ENCODE measurements at places on chromosomes 1 and 21.
A peak's percentile ranks its signal among the peaks of the same experiment; 100 is the strongest.

- peak; percentile 53 for DNase-seq
Observed at GRCh38 chr1:175192630-175193526, at the start of gene KIAA0040. TSS of gene KIAA0040 (minus strand) at chr1:175192776. CDS start at chr1:175161013, 31,763 bp downstream.

DNA sequence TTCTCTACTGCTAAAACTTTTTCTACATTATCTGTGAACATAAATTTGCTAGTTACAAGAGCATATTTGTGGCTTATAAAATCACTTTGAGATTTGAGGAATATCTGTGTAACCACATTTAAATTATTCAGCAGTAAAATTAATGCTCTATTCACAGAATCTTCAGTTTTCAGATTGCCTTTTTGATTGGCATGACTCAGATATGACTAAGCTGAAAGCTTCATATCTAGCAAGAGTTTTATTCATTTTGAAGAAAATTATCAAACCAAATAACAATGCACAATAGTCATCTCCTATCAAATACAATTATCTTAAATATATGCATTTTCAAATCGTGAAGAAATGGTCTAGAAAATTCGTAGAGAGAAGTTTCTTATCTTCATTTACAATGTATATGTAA lies 1498.2 kb upstream of the B3GALT2 start:
- DNase-seq, result no peak

- DNase-seq, result no peak
Observed at GRCh38 chr1:115183721-115184259, 94.5 kb upstream of the TSPAN2 start.

GRCh38 chr1:204466416-204467405 lies 27.9 kb downstream of the PIK3C2B start:
- no peak for DNase-seq

DNA sequence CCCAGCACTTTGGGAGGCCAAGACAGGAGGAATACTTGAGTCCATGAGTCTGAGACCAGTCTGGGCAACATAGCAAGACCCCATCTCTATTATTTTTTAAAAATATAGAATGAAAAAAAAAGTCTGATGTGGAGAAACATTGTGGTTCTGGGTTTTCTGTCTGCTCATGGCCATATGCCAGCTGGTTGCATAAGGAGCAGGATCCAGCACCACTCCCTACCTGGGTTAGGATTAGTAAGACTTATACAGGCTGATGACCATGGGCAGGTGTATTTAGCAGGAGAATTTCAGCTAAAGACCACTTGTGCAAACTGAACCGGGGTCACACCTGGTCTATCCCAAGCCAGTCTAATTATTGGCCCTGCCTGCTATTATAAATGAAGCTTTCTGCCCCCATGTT lies 16.7 kb upstream of the GPX7 start:
- no peak for DNase-seq

DNA sequence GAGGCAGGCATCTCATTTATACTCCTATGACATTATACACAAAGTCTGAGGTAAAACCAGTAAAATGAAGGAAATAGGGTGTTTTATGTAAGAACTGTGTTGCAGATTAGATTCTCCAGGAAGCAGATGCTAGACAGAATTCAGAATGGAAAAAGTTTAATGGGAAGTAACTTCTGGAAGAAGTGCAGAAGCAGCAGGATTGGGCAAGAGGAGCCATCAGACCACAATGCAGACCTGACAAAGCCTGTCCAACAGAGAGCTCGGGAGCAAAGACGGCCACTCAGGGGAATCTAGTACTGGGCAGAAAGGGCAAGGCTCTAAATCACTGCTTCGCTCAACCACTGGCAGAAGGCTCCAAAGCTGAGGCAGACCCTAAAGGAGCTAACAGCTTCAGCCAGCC lies 33.7 kb downstream of the FBXO42 start:
- DNase-seq, result no peak

GRCh38 chr1:70891051-70891843 lies 156.4 kb downstream of the PTGER3 start:
- no peak for DNase-seq

- no peak for DNase-seq
Observed at GRCh38 chr21:25506261-25506660, 101.0 kb downstream of the MRPL39 start.

DNA sequence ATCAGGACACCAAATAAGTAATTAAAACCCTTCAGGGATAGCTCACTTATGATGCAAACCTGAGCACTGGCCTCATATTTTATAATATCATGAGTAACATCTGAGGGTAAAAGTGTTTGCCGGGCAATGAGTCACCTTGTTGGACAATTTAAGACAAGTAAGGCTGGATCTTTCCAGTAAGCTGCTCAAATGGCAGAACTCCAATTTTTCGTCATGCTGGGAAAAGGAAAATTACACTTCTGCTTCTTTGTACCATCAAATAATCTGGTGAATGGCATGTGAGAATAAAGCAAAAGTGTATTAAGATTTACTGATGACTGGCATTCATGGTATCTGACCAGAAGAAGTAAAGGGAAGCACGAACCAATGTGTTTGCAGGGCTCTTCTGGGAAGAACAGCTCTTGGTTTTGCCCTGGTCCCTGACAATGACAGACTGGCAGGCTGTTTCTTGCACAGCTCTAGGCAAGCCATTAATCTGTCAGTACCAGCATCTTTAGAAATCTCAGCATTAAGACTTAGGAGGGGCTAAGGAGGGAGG lies 392.2 kb downstream of the VAV3 start:
- no peak for DNase-seq

- no peak for DNase-seq
Observed at GRCh38 chr1:4702932-4703331, 48.5 kb downstream of the AJAP1 start.

DNA sequence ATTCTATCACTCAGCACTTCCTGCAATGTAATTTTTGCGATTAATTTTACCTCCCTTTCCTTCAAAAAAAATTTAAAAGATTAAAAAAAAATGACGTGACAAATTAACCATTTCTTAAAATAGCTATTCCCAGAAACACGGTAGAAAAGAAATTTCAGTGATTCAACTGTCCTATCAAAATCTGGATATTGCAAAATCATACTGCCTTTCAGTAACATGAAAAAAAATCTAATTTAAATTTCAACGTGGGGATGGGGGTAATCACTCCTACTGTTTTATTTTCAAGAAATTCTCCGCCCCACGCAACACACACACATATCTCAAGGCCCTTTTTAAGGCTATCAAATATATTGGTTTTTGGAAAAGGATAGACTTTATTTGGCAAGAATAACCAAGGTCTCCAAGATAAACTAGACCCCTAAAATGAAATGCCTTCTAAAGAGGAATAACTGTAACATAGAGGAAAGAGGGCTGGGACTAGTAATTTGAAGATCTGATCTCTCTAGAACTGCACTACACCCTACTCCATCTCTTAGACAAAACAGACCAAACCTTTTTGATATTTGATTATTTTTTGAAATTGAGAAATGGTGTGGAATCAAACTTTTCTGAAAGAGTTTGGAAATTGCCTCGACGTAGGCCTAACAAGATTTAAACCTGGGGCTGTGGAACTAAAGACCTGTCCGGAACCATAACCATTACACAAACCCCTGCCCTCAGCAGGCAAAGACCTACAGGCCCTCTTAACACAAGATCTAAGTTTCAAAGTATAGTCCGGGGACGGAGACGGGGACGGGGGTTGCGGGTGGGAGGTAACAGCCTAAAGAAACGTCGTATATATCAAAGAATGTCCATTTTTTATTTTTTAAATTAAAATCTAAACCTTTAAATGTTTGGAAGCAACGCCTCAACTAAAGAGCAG lies 941 bp downstream of the ARNT start:
- DNase-seq, result no peak

GRCh38 chr1:95049935-95050334 lies 22.8 kb downstream of the ALG14 start:
- DNase-seq, result no peak

DNA sequence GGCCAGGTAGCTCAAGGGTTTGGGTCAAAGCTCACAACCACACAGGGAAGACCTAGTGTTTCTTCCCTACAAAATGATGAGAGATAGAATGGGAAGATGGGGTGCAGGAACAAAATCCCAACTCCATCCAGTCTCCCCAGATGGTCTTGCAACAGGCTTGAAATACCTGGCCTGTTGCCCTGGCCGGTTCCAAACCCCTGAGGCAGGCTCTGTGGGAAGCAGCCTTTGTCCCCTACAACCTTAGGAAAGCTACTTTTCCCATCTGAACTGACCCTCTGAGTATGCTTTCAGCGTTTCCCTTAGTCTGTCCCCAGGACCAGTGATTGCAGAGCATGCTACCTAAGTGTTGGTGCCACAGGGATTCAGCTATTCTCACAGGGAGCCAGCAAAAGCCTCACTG lies 104.0 kb downstream of the GDAP2 start:
- no peak for DNase-seq

GRCh38 chr1:21927533-21928237 lies 9.4 kb downstream of the HSPG2 start:
- DNase-seq, result no peak

DNA sequence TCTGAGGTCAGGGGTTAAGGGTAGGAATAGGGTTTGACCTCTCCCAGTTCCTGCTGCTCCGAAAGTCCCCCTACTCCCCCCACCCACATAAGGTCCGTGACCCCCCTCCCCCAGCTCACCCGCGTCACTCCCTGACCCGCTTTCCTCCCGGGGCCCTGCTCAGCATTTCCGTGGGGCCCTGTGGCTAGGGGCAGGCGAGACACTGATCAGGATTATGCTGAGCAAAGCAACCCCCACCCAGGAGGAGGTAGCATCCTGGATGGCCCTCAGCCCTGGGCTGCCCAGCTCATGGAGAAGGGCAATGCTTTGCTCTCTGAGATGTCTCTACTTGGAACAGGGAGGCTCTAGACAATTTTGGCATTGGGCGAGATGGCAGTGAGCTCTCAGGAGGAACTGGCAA lies 3.7 kb downstream of the RORC start:
- no peak for DNase-seq

DNA sequence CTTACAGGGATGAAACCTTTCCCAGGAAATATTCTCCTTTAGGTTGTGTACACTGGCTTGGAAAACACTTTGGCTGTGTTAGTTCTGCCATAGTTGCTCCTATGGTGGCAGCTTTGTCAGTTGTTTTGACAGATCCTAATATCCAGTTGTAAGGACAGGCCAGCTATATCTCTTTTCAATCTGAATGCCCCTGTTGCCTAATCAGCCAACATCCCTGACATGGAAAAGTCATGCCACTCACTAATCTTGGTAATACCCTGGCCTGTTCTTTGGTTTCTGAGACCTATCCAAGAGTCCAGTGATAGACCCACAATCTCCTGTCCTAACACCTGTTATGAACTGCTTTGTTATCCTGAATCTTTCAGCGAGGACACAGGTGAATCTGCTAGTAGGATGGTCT lies 148.8 kb downstream of the MRPL39 start:
- no peak for DNase-seq

DNA sequence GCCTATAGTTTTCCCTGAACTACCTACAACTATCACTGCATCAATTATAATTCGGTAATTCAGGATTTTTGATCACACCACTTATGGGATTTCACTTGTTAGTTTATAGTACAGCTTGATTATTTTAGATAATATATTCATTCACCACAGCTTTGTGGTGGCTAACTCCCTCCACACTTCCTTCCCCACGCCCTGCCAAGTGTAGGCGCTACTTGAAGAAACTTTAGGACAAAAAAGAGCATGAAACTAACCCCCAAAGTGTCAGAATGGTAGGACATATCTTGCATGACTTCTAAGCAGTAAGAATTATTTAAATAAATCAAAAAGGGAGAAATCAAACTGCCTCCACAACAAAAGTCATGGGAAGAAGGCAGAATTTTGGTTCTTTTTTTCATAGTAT lies 70.1 kb downstream of the LHX9 start:
- DNase-seq, result no peak

GRCh38 chr1:113459279-113459678 lies 69.0 kb downstream of the MAGI3 start:
- DNase-seq, result no peak

DNA sequence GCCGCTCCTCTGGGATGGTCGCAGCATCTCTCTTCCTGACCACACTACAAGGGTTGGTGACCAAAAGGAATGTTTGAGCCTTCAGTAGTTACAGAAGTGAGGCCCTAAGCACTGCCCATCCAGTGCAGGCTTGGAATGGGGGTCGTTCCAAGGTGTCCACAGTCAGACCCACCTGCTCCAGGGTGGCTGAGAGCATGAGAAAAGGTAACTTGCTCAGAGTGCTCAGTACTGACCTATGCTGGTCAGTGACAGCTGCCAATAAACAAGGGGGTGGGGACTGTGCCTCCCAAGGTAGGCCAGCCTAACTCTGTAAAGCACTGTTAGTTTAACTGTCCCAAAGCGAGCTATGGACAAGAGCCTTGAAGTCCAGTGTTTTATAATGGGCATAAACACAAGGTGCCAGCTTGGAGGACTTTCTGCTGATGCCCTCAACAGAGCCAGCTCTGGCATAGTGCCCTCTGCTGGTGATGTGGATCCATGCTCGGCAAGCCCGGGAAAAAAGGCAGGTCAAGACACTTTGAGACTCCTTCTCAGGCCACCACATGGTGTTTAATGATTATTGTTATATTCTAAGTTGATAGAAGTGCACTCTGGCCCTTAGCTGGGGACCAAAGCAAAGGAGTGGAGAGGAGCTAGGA lies 78.1 kb upstream of the DNAH14 start:
- DNase-seq, result peak; percentile 37

- peak; percentile 52 for DNase-seq
Observed at GRCh38 chr1:24364975-24365678, 46.0 kb downstream of the GRHL3 start.

GRCh38 chr1:221849897-221850296 lies 108.0 kb upstream of the DUSP10 start:
- no peak for DNase-seq

GRCh38 chr1:151611288-151611790 lies 511 bp upstream of the SNX27 start:
- no peak for DNase-seq

GRCh38 chr1:81174052-81174451 lies 626.7 kb upstream of the ADGRL2 start:
- DNase-seq, result no peak

GRCh38 chr1:25933479-25934365 lies 27.5 kb upstream of the STMN1 start:
- no peak for DNase-seq

DNA sequence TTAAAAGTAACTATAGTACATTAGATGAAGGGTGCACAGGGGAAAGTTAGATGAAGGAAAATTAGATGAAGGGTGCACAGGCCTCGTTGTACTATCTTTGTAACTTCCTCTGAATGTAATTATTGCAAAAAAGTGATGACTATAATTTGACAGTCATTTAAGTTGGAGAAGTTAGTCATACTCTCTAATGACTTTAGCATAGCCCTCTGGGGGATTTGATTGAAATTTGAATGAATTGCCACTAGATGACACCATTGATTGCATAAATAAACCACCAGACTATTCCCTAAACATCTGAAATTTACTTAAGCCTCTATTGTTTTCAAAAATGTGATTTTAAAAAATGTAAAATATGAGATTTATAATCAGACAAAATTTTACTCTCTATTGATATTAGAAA lies 102.6 kb downstream of the TPR start:
- DNase-seq, result no peak
